ENCODE measurements at places on chromosomes 1 and 21.

GRCh38 chr1:97640677-97641076 lies 280.2 kb downstream of the DPYD start:
- DNase-seq, result no peak

- DNase-seq, result no peak
These were observed 56.1 kb upstream of the CAMK1G start for GRCh38 chr1:209527372-209527771.

- no peak for DNase-seq
These were observed 23.3 kb upstream of the ST6GALNAC5 start for GRCh38 chr1:76843821-76844464.

GRCh38 chr1:205928317-205928716 lies 14.9 kb downstream of the SLC26A9 start:
- DNase-seq, result no peak

DNA sequence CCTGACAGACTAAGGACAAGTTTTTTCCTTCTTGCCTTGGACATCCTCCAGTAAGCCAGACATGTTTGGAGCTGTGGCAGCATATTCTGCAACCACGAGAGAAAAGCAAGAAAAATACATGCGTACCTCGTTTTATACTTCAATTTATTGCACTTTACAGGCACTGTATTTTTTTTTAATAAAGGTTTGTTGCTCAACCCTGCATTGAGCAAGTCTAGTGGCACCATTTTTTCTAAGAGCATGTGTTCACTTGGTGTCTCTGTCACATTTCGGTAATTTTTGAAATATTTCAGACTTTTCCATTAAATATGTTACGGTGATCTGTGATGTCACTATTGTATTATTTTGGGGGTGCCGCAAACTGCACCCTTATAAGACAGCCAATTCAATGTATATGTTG lies 2.1 kb upstream of the SSX2IP start:
- no peak for DNase-seq

DNA sequence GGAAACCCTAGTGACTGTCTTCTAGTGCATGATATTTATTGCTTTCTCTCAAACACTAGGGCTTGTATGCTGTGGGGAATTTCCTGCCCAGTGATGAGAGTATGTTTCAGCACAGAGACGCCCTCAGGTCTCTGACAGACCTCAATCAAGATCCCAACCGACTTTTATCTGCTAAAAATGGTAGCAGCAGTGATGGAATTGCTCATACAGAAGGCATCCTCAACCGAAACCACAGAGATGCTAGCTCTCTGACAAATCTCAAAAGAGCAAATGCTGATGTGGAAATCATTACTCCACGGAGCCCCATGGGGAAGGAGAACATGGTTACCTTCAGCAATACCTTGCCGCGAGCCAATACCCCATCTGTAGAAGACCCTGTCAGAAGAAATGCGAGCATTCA lies 41.3 kb downstream of the PLPPR4 start:
- no peak for DNase-seq

- DNase-seq, result no peak
These were observed 28.4 kb downstream of the COA6 start for GRCh38 chr1:234401658-234402057.

GRCh38 chr1:58447042-58447441 lies 99.5 kb downstream of the OMA1 start:
- no peak for DNase-seq

- DNase-seq, result no peak
These were observed 199.6 kb downstream of the LTN1 start for GRCh38 chr21:28793043-28793442.

DNA sequence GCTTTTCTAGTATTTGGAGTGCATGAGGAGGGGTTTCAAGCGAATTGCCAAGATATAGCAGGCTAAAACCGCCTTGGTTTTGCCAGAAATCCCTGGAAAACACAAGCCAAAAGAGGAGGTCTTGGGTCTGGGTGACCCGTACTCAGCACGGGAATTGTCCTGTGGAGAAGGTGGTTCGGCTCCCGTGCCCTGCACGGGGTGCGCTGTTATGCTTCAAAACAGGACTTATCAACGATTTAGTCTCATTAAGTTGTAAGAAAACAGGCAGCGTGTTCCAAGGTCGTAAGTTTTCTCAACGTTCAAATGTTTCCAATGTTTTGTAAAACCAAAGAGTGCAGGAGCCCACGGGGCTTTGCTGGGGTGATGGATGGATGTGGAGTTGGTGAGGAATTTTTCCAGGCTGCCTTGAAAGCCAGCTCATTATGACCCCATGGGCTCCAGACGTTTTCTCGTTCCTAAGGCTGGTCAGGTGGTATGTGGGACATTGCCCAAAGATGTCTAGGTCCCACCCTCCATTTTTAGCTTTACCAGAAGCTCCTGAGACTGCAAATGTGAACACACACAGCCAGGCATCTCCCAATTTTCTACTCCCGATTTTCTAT lies 75.4 kb upstream of the CLDN14 start:
- no peak for DNase-seq

- no peak for DNase-seq
These were observed 35.3 kb upstream of the BCAR3 start for GRCh38 chr1:93716941-93717368.

DNA sequence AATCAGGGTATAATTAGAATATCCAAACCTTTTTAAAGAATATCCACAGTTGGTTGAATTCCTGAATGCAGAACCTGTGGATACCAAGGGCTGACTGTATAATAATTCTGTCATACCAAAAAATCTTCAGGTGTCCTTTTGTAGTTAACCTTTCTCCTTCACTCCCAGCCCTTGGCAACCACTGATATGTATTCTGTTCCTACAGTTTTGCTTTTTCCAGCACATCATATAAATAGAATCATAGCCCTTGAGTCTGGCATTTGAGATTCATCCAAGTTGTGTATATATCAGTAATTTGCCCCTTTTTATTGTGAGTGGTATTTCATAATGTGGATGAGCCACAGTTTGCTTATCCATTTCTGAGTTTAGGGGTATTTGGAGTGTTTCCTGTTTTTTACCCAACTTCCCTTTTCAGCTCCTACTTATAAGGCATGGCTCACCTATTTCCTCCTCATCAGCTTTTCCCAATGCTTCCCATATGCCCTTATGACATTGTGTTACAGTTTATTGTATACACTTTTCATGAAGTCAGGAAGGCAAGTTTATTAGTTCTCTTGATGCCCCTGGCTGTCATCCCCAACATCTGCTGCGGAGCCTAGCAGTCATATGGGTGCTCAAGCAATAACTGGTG lies 35.0 kb upstream of the AGO1 start:
- DNase-seq, result no peak

DNA sequence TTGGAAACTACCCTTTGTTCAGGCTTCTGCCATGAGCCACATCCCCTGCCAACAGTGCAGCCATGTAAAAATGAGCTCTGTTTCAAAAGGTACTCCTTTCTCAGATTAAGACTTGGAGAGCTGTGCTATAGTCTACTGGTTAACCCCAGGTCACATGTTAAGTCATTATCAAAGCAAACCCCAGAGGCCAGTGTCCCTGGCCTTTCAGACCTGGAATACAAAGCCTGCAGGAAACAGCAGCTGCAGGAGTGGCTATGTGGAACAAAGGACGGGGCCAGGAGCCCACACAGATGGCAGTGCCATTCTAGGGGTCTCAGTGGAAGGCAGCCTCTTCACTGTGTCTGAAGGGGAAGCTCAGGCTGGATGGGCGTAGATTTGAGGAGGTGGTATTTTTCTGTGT lies 6.7 kb downstream of the ZNF496 start:
- DNase-seq, result no peak

DNA sequence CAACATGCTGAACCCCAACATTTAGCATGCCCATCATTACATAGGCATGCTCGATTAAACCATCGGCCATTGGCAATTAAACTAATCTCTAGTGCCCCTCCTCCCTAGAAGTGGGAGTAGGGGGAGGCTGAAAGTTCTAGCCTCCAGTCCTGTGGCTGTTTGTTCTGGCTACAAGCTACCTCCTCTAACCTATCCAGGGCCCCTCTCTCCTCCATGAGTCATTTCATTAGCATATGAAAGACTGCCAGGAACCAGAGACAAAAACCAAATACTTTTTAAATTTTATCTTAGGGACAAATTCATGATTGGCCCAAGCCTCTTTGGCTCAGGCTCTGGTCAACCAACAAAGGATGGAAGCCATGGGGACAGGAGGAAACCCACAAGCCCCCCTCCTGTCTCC lies 231.1 kb downstream of the CACNA1E start:
- DNase-seq, result no peak

DNA sequence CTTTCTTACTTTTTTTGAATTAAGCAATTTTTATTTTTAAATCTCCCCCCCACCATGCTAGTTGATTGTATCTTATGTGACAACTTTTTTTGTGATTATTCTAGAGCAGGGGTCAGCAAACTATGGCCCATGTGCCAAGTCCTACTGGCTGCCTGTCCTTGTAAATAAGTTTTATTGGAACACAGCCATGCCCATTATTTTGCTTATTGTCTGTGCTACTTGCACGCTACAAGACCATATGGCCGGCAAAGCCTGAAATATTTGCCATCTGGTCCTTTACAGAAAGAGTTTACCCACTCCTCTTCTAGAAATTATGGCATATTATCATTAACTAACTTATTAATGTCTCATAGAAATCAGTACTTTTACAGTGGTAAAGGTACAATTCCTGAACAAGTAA lies 51.7 kb downstream of the AK5 start:
- no peak for DNase-seq

GRCh38 chr1:237759377-237759776 lies 131.3 kb downstream of the ZP4 start:
- DNase-seq, result no peak

DNA sequence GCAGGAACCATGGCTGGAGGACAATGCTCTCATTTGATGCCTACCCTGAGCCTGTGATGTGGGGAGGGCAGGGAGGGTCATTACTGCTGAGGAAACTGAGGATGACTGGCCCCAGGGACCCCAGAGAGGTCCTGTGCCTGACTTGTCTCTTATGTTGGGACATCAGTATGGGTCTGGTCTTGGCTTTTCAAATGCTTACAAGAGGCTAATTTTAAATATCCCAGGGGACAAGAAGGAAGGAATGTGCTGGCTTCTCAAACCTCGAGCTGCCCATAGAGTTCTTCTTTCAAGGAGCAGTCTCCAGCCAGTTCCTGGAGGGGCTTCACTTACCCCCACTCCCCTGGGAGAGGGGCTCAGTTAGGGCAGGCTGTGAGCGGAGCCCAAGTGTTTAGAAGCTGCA lies 168.2 kb downstream of the TRABD2B start:
- DNase-seq, result no peak
